Fibroblast of the conjunctiva (primary cell): ENCODE measurements at places on chromosomes 6 and 20.

DNA sequence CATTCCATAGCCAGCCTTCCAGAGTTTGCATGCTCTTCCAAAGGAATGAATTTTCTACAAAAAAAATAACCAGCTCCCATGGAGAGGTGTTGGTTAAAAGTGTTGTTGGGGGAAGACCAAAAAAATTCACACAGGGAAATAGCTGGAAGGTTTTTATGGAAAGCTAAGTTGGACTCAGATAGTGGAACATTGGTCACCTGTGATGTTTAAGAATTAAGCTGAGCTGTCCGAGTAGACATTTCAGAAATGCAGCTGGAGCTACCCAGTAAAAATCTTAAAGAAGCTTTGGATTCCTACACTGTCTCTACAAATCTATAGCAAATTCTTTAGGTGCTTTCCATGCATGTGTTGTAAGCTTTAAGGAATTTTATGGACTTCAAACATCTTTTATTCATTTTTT, 155.5 kb downstream of the THBS2 start:
- no peak for DNase-seq

GRCh38 chr6:133241086-133241900, at the start of gene EYA4:
Gene EYA4, plus strand, starts transcription at chr6:133241357. Its CDS starts 33,424 bp downstream, at chr6:133274781.
- no peak for DNase-seq

- DNase-seq: no peak
Measured at GRCh38 chr6:1986454-1987243, 258.8 kb downstream of the GMDS start.

GRCh38 chr6:54192993-54193392, 81.8 kb downstream of the MLIP start:
- no peak for DNase-seq

DNA sequence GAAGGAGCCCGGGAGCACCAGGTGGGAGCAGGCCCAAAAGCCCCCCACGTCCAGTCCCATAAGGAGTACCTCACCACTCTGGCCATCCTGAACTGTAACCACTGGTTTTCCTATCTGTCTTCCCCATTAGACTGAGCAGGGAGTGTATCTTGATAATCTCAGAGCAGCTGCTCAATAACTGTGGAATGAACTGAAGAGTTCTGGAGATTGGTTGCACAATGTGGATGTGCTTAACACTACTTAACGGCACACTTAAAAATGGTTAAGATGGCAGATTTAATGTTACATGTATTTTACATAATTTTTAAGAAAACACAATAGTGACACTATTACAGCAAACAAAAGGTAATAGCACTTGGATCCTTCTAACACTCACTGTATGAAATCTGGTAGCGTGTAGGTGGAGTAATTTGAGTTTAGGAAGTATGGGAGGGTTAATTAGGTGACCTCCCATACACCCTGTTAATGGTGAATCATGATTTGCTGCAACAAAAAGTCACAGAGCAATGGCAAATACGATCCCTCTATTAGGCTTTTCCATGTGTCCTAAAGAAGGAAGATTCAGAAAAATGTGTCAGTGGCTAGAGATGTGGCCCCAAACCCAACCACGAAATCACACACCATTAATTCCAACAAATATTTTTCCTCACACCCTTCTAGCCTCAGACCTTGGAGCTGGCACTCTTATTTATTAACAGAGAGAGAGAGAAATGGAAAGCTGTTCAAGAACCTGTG, 18.4 kb downstream of the TRAM2 start:
- DNase-seq: no peak

DNA sequence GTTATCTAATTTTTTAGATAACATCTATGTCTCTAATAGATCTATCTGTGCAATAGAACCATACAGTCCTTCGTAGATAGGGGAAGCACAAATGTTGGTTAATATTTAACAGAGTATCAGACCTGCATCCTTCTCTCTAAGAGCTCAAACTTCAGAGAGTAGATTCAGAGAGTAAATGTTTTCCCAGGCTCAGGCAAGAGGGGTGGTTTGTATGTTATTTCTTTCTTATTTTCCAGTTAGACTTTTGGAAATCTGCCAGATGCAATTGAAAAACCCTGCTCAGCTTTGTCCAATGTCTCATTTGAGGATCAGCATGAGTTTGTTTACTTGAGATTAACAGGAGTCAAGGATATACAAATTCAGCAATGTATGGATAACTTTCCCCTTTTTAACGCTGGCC, 361.9 kb downstream of the BCKDHB start:
- DNase-seq: no peak

- no peak for DNase-seq
Measured at GRCh38 chr6:148954934-148955333, 208.1 kb downstream of the UST start.

GRCh38 chr6:167762259-167762962, 64.3 kb upstream of the AFDN start:
- no peak for DNase-seq

- no peak for DNase-seq
Measured at GRCh38 chr20:1824181-1824580, 71.0 kb upstream of the SIRPA start.

DNA sequence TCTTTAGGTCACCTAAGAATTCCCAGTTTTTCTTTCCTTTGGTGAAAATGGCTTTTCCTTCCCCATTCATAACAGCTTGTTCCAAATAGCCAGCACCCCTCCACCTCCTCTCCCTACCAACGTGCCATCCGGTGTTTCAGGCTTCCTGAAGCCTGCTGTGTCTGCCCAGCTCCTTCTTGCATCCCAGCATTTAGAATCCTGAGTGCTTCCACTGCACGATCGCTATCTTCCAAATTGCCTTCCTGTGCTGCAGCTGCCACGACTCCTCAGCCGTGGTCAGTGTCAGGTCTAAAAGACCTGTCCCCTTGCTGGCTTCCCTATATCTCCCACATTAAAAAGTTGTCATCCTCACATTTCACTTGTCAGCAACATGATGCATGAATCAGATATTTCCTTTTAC, 550.3 kb upstream of the JARID2 start:
- DNase-seq: no peak

- no peak for DNase-seq
Measured at GRCh38 chr6:12395898-12396297, 105.7 kb downstream of the EDN1 start.

- DNase-seq: no peak
Measured at GRCh38 chr20:36773107-36773596, 411 bp downstream of the DSN1 start.
